ENCODE measurements at places on chromosomes 5 and 9.

DNA sequence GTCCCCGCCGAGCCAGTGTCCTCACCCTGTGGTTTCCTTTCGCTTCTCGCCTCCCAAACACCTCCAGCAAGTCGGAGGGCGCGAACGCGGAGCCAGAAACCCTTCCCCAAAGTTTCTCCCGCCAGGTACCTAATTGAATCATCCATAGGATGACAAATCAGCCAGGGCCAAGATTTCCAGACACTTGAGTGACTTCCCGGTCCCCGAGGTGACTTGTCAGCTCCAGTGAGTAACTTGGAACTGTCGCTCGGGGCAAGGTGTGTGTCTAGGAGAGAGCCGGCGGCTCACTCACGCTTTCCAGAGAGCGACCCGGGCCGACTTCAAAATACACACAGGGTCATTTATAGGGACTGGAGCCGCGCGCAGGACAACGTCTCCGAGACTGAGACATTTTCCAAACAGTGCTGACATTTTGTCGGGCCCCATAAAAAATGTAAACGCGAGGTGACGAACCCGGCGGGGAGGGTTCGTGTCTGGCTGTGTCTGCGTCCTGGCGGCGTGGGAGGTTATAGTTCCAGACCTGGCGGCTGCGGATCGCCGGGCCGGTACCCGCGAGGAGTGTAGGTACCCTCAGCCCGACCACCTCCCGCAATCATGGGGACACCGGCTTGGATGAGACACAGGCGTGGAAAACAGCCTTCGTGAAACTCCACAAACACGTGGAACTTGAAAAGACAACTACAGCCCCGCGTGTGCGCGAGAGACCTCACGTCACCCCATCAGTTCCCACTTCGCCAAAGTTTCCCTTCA, 1.4 kb downstream of the GLIS3 start:
- DNase-seq = no peak

DNA sequence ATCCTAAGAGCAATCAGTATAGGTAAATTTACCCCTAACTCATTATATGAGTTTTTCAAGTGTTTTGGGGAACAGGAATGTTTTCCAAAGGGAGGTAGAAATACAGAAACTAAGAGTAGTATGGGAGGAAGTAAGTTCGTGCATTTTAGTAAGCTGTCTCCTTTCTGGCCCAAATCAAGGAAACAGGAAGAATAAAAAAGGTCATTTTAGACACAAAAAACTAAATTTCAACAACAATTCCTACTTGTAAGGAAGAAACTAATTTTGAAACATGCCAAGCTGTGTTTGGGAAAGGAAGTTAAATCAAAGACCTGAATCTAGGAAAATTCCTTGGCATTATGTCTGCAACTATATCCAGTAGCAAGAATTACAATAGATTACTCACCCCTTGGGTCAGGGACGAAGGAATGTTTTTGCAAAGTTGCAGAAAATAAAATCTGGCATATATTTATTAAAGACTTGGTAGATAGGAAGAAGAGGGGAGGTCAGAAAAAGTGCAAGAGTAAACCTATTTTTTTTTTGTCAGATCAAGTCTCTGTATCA, 6.5 kb upstream of the RPS6 start:
- DNase-seq = no peak

DNA sequence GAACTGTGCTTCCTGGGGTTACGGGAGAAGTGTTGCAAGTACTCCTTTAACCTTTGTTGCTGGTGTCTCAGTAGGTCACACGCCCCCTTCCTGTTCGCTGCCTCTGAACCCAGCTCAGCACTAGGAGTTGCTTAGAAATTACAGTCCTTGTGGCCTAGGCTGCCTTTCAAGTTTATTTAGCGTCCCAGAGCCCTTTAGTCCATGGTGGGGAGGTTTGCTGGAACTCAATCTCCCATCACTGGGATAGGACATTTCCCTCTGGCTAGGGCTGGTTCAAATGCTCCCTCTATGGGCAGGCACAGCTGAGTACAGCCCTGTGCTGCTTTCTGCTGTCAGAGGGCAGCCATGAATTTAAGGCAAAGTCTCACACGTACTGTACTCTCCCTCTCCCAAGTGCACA, 4.7 kb downstream of the IFNA8 start:
- DNase-seq = no peak

DNA sequence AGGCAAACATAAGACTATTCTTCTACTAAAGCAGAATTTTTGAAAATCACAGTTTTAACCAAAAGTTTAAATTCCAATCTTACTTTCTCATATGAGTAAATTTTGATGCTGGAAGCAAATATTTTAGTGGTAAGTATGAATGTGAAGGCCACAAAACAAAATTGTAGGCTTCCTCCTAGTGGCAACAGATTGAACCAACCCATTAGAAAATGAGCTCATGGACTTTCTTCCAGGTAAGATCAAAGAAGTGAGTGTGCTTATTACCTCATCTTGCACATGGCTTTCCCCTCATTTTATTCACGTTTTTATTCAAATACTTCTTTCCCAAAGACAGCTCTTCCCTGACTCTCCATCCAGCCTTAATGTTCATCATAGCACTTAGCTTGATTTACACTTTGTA, 16.5 kb upstream of the RLN2 start:
- DNase-seq = no peak

DNA sequence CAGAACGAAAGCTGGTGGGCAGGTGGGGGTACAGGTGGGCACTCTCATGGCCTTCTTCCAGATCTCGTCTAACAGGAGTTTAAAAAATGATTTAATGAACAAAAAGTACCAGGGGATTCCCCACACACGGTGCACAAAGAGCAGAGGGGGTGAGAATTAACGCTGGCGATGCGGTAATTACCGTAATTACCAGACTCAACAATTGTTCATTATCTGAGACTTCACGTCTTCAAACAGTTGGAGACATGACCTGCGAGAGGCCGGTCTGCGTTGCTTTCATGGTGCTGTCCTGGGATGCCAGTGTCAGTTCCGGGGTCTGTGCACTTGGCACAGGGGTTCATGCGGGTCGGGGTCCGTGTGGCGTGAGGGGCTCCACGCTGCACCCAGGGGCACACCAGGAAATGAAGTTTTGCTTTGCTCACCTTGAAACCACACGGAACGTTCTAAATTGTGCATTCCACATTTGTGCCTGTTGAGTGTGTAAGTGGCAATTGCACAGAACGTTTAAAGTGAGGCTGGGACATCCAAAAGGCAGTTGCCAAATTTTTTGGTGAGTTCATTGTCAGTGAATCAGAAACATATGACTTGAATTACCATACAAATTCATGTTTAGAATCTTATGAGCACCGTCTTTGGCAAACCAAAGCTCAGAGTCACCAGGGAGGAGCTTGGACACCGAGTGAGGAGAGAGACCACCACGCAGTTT, 256.4 kb upstream of the IRX1 start:
- no peak for DNase-seq

DNA sequence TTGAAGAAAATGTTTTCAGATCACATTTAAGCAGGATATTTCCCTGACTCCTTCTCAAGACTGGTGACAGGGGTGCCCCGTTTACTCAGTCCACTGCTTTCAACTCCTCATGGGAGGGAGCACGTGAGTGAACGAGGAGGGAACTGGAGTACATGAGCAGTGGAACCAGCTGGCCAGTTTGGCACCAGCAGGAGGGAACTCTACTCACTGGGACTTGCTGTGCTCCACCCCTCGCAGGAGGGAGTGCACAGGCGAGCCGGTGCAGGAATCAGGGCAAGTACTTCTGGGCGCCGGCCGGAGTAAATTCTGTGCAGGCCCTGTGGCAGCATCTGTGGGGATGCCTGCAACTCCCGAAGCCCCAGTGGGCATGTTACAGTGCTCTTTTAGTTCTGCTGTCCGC, 1941.1 kb upstream of the C9orf72 start:
- DNase-seq = no peak

GRCh38 chr5:100595152-100595811, 60.1 kb downstream of the FAM174A start:
- DNase-seq = no peak

DNA sequence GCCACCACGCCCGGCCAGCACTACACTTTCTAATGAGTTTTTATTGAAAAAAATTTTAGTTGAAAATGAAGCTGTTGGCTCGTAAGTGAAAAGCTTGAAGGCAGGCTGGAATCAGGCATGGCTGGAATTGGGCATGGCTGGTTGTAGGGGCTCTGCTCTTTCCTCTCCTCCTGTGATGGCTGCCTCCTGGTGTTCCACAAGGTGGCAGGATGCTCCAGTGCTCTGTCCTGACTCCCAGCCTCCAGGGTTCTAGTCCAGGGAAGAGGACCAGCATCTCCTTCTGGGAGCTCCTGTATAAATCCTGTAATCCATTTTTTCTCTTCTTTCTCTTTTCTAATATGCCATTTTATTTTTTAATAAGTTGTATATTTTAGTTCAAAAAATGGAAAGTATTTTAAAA, 57.2 kb upstream of the DHFR start:
- no peak for DNase-seq

DNA sequence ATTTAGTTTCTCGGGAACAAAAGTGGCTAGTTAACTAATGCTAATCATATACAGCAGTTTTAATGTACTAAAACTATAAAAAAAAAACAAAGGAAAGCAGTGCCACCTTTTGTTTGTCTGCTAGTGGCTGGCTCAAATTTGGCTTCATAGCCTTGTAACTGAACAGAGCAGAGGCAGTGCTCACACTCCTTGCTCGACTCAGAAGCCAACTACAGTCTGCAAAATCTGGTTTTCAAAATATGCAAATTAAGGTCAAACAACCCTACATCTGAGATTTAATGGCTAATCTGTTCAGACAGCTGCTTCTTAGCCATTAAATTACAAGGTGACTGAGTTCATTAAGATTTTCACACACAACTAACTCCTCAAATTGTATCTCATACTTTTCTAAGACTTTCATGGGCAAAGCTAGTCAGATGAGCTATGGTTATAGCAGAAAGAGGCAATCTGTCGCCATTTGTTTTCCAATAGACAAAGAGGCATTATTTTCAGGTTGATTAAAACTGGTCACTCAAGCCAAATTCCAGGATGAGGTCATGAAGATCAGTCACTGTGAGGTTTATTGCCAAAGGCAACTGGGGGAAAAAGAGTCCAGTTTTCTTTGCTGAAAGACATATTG, 56.8 kb upstream of the EPB41L4A start:
- DNase-seq = no peak

DNA sequence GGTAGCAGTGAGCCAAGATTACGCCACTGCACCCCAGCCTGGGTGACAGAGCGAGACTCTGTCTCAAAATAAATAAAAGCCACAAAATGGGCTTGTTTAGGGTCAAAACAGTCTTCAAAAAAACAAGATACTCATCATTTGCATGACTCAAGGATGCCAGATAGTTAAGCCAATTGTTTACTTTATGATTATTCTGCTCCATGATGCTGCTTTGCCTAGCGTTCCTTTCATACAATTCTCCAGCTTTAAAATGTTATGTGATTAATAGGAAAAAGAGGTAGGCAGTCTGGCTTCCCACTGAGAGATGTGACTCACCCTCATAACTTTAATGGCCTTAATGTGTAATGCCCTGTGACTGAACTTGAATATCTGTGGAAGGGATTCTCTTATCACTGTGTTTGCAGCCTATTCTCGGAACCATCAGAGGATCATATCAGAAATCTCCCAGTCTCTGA, 364.6 kb upstream of the TRPC7 start:
- no peak for DNase-seq

- peak; percentile 80 for DNase-seq
Observed at GRCh38 chr9:134443174-134444037, 117.2 kb downstream of the RXRA start.

DNA sequence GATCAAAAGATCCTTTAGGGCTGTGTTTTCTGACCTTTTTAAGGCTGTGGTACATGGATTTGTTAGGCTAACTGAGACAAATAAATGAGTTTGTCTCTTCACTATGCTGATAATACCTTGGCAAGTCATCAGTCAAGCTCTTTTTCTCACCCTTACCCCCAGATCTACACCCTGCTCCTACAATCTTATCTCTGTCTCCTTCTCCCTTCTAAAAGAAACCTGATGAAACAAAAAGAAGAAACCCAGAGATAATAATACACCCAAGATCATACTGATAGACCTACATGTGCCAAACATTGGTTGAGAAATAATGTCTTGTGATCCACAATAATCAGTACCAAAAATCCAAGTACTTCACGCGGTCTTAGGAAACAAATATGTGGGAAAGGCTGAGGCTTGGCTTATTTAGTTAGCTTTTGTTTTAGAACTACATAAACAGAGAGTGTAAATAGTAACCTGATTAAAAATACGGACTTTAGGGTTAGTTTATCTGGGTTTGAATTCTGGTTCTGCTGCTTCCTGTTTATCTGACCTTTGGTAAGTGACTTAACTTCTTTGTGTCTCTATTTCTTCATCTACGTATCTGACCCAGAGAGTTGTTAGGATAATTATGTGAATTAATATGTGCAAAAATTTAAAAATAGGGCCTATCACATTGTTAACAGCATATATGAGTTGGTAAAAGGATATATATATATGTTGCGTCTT, 24.8 kb upstream of the PDCD1LG2 start:
- DNase-seq = no peak

GRCh38 chr5:173011566-173011965, 28.0 kb downstream of the ATP6V0E1 start:
- DNase-seq = no peak

- DNase-seq = no peak
Observed at GRCh38 chr5:116359592-116359991, 215.0 kb downstream of the SEMA6A start.

- DNase-seq = no peak
Observed at GRCh38 chr9:114790521-114790920, 15.3 kb downstream of the TNFSF15 start.

GRCh38 chr9:75167281-75167680, 79.0 kb downstream of the OSTF1 start:
- DNase-seq = no peak

- DNase-seq = no peak
Observed at GRCh38 chr9:76610011-76610352, 151.0 kb downstream of the GCNT1 start.

GRCh38 chr5:55234121-55234700, 803 bp upstream of the CCNO start:
- DNase-seq = no peak

DNA sequence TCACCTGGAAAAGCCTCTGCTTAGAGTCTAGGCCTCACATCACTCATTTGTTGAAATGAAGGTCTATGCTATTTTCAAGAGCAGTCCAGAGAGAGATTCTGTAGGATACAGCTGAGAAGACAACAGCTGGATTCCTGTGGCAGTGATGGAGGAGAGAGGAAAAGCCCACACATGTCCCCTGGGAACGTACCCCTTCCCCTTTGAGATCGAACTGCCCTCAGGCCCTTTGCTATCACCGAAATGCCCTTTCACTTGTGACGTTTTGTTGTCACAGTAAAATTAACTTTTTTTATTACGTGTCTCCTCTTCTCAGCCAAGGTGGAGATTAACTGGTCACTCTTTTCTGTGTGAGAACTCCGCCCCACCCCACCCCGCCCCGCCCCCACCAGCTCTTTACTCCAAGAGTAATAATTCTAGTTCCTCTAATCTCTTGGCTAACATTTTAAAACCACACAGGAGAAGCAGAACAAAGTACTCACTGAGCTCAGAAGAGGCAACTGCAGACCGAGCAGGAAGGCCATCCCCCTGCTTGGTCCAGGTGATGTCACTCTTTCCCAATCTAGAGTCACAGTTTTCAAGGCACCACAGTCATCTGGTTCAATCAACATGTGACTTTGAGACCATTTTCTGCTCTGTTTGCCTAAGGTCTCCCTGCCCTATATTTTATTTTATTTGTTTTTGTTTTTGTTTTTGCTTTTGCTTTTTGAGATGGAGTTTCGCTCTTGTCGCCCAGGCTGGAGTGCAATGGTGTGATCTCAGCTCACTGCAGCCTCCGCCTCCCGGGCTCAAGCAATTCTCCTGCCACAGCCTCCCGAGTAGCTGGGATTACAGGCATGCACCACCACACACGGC, 105.6 kb downstream of the SUSD1 start:
- DNase-seq = no peak

- no peak for DNase-seq
Observed at GRCh38 chr9:91208837-91209236, 152.9 kb downstream of the AUH start.

All from activated CD8-positive, alpha-beta memory T cell treated with anti-CD3 and anti-CD28 coated beads for 1 hour (primary cell).